ENCODE measurements at places on chromosomes 11 and 22.

- DNase-seq: no peak
Measured at GRCh38 chr11:110787680-110788079, 75.4 kb upstream of the ARHGAP20 start.

GRCh38 chr11:8328231-8328794 is 64.6 kb upstream of the LMO1 start:
- DNase-seq: no peak

DNA sequence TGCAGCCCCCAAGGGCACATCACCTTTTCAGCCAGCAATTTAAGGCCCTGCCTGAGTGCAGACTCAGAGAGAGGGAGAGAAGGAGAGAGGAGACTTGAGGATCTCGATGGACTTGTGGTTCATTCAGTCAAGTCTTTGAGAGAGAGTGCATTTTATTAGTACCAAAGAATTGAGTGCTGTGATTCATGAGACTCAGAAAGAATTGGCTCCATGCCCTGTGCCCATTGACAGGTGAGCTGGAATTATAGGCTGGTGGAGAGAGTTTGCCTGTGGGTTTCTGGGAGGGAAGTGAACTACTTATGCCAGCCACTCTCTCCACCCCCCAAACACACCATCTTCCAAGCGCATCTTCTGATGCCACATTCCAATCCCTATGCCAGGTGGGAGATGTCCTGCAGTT is 236.8 kb downstream of the MN1 start:
- DNase-seq: no peak

GRCh38 chr11:57279116-57279515 is 42.1 kb upstream of the APLNR start:
- no peak for DNase-seq

GRCh38 chr22:38335077-38335476 is 17.8 kb upstream of the CSNK1E start:
- no peak for DNase-seq

DNA sequence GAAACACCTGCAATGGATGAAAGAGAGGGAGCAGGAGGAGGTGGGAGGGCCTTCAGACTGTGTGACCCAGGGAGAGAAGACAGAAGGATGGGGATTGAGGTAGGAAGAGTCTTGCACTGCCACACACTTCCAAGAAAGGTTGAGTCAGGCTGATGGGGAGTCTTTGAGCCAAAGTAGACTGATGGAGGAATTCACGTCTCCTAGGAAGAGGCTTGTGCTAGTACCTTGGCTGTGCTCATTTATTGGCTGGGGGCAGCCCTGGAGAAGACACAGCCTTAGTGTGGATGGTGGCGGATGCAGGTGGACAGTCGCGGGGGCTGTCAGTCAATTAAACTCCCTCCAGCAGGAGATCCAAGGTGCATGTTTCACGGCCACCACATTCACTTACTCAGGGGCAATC is 16.2 kb upstream of the ACCSL start:
- DNase-seq: no peak

GRCh38 chr22:45202333-45203149 is 38.2 kb downstream of the KIAA0930 start:
- DNase-seq: no peak

Data from kidney glomerular epithelial cell (primary cell).